NCI-H774 (cell line): ENCODE measurements at places on chromosomes 3 and 15.

DNA sequence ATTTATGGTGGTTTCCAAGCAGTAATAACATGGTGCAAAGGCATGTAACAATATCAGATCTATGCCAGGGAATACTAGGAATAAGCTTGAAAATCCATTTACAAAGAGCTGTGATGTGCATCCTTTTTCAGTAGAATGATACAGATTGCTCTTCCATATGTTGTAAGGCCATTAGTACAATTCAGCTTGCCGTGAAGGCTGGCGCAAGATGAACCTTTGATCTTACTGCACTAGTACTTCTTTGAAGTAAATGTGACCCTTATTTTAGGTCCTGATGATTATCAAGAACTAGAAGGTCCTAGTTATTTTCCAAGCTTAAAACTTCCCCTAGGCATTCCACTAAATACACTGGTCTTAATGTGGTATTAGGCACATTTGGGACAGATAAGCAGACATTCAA, 210.1 kb upstream of the CD96 start:
- no peak for DNase-seq

GRCh38 chr3:50194903-50195500, 3.6 kb downstream of the GNAT1 start:
- no peak for DNase-seq

DNA sequence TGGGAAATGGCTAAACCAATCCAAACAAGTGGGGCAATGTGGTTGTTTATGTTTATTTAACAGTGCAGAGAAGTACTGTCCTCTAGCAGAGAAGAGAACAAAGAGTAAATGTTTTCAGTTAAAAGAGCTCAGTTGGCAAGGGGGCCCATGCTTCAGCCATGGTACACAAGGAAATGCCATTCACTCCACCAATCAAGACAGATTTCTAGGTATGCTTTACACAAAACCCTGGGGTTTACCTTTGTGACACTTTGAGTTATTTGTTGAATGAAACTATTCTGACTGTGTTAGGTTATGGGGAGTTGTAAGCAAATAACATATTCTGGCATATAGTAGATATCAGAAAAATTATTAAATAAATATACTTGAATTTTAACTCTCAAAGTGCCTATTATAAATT, 228.5 kb upstream of the MME start:
- DNase-seq, result peak; percentile 32

- no peak for DNase-seq
Measured at GRCh38 chr3:2274526-2274925, 175.9 kb downstream of the CNTN4 start.

DNA sequence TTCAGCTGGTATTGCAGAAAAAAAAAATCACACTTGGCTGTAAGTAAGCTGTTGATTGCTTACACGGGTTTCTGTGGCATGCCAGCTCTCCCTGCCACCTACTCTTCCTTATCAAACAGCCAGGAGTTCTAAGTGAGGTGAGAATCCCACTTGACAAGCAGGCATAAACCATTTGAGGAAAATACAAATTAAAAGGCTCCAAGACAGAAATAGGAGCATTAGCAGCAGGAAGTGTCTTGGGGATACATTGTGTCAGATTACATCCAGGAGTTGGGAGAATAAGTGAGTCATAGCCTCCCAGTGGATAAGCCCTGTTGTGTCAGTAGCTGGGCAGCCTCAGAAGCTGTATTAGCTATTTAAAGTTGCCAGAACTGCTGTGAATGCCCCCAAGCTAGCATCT, 256.0 kb downstream of the CNTN4 start:
- no peak for DNase-seq

GRCh38 chr3:52025453-52025852, 29.8 kb upstream of the RPL29 start:
- DNase-seq, result no peak

DNA sequence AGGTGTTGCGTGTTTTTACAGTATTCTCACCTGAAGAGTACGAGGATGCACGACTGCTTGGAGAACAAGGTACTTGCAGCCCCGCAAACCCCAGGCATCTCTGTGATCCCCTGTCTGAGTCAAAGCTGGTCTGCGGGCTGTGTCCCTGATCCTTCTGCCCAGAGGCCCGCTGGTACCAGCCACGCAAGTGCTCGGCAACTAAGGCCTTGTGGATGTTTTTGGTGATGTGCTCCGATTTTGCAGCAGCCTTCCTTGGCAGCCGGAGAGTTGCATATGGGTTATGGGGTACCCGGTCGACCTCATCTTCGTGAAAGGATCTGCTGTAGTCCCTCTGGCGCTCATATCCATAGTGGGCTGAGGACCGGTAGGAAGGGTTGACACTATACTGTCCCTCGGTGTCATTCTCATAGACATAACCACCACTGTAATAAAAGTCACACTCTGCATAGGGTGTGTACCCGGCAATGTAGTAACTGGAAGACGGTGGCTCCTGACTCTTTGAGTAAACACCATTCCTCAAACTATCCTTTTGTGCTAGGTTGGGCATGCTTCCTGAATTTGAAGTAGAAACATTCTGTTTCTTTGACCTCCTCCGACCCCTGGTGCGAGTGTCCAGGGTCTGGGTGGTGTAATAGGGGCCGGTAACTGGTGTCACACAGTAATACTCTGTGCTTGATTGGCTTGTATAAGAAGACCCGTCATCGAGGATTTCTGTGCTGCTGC, 58.6 kb upstream of the LMOD3 start:
- no peak for DNase-seq

DNA sequence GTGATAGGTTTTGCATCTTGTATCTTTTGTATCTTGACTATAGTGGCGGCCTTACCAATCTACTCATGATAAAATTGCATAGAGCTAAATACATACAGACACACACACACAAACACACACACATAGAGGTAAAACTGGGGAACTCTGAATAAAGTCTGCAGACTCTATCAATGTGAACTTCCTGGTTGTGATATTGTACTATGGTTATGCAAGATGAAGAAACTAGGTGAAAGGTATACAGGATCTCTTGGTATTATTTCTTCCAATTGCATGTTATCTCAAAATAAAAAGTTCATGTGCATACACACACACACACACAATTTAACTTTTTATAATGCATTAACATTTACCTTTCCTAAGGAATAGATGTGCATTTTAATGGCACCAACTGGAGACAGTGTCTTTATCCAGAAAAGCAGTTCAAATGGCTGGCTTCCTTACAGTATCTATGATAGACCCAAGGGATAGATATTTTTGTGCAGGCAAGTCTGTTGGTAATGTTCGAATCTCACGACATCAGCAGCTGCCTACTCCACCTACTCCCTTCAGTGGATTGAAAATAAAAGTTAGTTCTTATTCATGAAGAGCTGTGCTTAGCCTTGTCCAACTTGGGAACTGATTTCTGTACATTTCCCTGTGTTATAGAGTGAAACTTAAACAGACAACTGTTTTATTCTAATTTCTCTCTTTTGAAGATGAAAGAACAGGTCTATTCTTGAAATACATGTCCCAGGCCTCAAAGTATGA, 46.9 kb upstream of the SPRED1 start:
- no peak for DNase-seq

DNA sequence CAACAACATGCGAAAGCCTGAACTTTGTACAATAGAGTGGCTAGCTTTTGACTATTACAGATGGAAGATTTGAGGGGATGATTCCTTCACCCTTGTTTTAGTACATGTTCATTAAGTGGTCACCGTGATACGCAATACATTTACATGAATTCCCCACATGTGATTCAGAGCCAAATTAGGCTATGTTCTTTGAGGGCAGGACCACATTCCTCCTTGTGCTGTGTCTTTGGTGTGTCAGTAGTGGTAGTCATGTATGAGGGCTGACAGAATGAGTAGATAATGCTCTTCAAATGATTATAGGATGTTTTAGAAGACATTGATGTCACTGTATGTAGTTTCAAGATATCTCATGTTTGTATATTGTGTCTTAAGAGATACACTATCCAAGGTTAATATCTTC, 12.1 kb downstream of the PTPRG start:
- no peak for DNase-seq

- peak; percentile 0 for DNase-seq
Measured at GRCh38 chr3:33131331-33132018, 17.7 kb downstream of the CRTAP start.

- peak; percentile 41 for DNase-seq
Measured at GRCh38 chr3:147799601-147800000, 390.4 kb downstream of the ZIC1 start.

DNA sequence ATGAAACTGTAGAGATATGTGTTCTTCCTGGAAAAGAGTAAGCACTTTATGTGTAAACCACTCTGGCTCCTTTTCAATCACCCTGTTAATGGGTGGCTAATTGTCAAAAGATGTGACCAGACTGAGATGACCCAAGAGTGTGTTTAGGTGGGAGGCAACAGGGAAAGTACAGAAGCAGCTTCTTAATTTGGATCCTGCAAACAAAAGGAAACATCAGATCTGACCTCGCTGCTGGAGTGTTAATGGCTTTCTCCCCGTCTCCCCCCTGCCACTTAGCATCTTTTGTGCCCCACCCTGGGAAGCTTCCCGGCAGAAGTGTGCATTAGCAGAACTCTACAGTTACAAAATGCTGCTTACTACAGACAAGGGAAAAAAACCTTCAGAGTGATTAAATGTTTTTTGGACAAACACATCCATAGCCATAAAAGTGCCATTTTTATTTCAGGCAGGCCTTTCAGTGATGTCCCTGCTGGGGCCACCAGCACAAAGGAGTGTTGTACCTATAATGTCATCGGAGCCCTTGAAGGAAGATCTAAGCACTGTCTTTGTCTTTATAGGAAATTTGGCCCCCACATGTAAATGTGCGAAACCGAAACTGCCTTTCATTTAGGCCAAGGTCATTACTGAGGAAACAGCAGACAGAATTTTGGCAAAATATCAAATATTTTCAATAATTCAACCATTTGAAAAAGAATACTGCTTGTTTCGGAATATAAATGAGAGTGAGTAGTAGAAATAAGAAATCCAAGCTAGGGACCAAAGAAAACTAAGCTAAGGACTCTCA, 311.0 kb downstream of the WDR72 start:
- DNase-seq, result peak; percentile 11

GRCh38 chr15:99673111-99673510, 60.1 kb downstream of the LYSMD4 start:
- DNase-seq, result no peak

DNA sequence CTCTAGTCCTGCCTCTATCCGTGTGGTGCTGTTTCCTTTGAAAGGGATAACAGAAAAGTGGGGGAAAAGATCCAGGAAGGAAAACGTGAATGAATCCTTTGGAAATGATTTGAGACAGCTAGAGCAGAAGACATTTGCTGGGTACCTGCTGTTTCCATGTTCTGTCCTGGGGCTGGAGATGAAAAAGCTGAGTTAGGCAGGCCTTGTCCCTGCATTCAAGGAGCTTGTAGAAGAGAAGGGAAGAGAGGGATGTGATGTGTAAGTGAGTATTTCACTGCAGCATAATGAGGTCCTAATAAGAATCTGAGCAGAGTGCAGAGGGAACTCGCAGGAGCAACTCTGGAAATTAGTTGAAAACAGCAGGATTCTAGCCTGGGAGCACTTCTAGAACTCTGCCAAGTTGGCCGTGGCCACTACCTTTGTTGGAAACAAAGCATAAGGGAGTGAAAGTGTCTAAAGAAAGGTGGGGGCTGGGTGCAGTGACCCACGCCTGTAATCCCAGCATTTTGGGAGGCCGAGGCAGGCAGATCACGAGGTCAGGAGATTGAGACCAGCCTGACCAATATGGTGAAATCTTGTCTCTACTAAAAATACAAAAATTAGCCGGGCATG, 13.8 kb upstream of the SEMA4B start:
- DNase-seq, result no peak

DNA sequence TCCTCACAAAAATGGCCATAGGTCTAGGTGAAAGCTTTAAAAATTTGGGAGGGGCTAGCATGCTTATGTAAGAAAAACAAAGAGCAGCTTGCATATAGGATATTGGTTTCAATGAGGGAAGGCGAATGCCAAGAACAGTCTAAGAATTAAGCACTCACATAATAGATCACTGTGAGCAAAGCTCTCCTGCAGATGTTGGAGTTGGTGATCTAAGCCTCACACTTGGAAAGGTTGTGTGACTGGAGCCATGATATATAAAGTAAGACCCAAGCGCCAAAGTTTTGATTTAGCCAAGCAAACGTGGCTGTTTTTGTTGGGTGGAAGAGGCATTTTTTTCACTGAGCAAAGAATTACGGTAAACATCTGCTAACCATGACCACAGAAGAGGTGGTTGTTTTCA, 237.5 kb downstream of the FOXP1 start:
- no peak for DNase-seq

GRCh38 chr3:138461246-138461645, 26.8 kb downstream of the ESYT3 start:
- DNase-seq, result no peak

GRCh38 chr3:115698851-115699591, 75.7 kb downstream of the GAP43 start:
- no peak for DNase-seq

DNA sequence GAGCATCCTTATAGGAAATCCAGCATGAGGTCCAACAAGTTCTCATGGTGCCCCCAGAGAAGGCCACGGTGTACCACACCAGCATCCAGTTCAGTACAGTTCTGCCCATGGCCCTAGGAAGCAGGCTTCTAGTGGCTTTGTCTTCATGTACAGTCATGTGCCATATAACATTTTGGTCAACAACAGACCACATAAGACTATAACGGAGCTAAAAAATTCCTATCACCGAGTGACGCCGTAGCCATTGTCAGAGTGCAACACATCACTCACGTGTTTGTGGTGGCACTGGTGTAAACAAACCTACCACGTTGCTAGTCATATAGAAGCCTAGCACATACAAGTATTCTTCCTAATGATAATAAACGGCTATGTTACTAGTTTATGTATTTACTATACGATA, 209.0 kb downstream of the ARRDC4 start:
- no peak for DNase-seq

- no peak for DNase-seq
Measured at GRCh38 chr3:114587986-114588385, 294.2 kb downstream of the TIGIT start.

DNA sequence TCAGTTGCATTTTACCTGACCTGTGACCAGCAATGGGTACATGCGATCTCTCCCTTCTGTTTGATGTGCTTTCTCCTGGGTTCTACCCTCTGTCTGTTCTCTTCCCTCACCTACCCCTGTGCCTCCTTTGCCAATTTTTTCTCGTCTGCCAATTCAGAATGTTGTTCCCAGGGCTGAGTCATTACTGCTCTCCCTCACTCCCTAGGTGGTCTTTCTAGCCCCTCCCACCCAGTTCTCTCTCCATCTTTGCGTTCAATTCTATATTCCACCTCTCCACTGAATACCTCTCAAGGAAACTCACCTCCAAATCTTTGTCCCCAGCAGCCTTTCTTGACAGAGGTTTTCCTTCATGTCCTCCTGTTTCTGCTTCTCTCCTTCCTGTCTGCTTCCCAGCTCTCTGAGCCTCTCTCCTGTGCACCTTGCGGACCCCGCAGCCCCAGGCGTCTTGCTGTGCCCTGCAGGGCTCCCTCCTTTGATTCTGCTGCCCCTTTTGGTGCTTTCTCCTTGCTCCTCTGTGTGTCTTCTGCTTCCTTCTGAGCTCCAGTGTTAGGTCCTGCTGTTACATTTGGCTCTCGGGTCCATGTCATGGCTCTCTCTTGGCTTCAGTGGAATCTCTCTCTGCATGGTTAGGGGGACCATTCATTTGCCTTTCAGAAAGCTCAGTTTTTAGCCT, 398.2 kb upstream of the TPM1 start:
- no peak for DNase-seq

- no peak for DNase-seq
Measured at GRCh38 chr15:82314769-82315518, 34.3 kb downstream of the GOLGA6L10 start.

GRCh38 chr3:69540706-69541581, 155.1 kb upstream of the FRMD4B start:
- DNase-seq, result no peak
